ENCODE measurements at places on chromosomes 4 and X. TPM values are rescaled to one million over a fixed set of nuclear protein-coding genes. Genes with fewer than 3 reads are reported as not detected.

GRCh38 chrX:150371877-150372276 lies 8.8 kb downstream of the MAMLD1 start:
- DNase-seq = no peak

DAPP1 gene
- total RNA-seq = 0.82 TPM

GRCh38 chrX:37746951-37747350 lies 32.9 kb upstream of the CYBB start:
- DNase-seq = no peak

LRRC66 gene
- total RNA-seq = 0.12 TPM

GRCh38 chr4:185955151-185955770 lies 113.7 kb upstream of the TLR3 start:
- DNase-seq = no peak

- peak; percentile 33 for DNase-seq
Measured at GRCh38 chr4:87009095-87009648, 74.4 kb downstream of the AFF1 start.

Data from heart left ventricle (tissue), 16 donors.